ENCODE measurements at places on chromosomes 16 and 17.

GRCh38 chr16:78635807-78636206 lies 536.4 kb downstream of the WWOX start:
- DNase-seq: no peak

DNA sequence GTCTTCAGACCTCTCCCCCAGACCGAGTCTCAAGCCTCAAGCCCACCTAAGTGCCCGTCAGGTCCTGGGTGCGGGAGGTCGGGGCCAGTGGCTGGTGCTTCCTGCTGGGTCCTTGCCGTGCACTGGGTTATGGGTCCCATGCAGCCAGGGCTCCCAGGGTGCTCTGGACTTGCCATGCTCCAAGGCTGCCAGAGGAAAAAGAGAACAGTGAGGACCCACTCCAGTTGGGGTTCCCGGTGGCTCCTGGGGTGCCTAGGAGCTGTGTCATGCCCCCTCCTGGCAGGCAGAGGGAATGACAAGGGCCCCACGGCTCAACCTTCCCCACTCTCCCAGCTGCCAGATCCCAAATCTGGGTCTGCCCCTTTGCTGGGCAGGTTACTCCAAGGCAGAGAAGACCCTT lies 3.8 kb downstream of the SNX20 start:
- DNase-seq: no peak

GRCh38 chr17:32609085-32609484 lies 122.3 kb downstream of the CDK5R1 start:
- DNase-seq: peak; percentile 62

- no peak for DNase-seq
Observed at GRCh38 chr17:15392326-15392741, 50.9 kb upstream of the TEKT3 start.

DNA sequence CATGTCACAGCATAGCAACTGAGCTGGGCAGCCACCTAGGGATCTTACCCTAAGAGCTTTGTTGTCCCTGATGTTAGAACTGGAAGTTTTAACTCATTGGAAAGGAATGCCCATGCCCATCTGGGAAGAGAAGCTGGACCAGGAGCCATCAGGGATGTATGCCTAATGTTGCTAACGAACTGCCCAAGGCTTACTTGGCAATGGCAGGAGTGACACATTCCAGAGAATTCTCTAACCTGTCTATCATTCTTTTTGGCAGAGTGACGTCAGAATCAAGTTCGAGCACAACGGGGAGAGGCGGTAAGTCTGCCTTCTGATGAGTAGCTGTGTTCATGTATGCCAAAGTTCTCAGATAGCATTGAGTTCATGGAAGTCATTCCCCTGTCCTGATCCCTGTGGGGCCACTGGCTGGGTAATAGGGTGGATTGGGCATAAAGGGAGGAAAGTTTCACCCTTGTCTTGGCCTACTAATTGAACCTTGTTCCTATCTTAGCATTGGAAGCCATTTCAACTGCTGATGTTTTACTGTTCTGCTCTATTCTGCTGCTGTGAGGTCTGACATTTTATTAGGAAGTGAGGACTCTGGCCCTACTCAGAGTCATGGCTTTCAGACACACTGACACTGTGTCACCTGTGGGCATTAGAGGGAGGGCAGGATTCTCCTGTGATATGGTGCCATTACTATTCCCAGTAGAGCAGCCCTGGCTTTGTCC lies 23.7 kb downstream of the MAP3K3 start:
- DNase-seq: no peak

DNA sequence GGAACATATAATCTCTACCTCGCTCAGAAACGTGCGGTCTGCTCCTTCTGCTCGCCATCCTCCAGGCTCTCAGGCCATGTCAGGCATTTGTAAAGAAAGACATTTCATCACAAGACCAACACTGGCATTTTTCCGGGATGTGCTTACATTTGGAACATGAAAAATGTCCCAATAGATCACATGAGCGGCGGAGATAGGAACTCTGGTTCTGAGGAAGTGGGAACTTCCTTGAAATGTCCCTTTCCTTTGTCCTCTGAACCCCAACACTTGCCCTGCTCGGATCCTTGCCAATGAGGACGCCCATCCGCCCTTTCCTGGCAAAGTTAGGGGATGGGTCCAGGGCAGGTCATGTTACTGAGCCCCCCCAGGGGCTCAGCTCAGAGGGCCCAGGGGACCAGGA lies 130.5 kb downstream of the MAF start:
- no peak for DNase-seq

DNA sequence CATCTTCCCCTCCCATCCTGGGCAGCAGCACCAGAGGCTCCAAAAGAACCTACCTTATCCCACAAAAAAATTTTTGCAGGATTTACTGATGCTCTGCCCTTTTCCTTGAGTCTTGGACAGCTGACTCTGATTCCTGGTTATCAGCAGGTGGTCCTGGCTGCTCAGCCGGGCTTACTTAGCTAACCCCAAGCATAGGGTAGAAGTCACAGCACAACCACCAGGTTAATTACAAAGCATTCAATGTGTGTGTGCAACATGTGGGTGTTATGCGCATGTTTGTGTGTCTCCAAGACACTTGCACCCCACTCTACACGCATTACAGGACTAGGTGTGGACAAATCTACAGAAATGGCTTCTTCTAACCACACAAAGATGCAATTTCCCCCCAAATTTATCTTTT lies 36.3 kb downstream of the PECAM1 start:
- no peak for DNase-seq

DNA sequence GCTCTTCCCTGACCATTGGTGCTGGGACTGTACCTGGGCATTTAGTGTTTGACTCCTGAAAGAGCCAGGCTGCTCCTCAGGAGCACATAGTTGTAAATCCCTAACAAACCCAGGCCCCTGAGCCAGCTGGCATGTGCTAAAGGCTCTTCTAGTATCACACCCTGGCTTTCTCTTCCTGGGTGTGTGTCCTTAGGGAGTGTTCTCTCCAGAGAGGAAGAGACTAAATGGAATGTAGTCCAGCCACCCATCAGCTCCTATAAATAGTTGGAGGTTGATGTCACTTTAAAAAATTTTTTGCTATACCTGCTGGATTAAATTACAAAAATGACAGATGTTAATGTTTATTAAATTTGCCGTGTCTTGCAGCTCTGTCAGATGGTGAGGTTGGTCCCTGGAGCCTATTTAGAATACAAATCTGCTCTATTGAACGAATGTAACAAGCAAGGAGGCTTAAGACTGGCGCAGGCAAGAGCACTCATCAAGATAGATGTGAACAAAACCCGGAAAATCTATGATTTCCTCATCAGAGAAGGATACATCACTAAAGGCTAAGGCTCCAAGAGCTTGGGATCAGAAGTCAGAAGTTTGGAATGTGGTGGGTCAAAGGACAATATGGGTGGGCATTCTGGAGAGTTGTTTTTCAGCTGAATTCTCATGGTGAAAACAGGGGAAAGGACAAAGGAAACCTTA lies 13.1 kb upstream of the DUSP14 start:
- no peak for DNase-seq

- no peak for DNase-seq
Observed at GRCh38 chr16:79037521-79038373, 562.8 kb downstream of the MAF start.

GRCh38 chr17:72407336-72407909 lies 286.6 kb downstream of the SOX9 start:
- no peak for DNase-seq

Data from activated effector memory CD4-positive, alpha-beta T cell treated with Interleukin-2 at 50 U/mL for 16 hours (primary cell).